Cardiac muscle cell (in vitro differentiated cells and primary cell): ENCODE measurements at places on chromosomes 3 and 15. TPM values are rescaled to one million over a fixed set of nuclear protein-coding genes. Genes with fewer than 3 reads are reported as not detected.

GRCh38 chr3:131067983-131068382 is 41.3 kb downstream of the NEK11 start:
- no peak for DNase-seq

- no peak for DNase-seq
These were observed 73.8 kb downstream of the LIPC start for GRCh38 chr15:58505581-58505980.

DNA sequence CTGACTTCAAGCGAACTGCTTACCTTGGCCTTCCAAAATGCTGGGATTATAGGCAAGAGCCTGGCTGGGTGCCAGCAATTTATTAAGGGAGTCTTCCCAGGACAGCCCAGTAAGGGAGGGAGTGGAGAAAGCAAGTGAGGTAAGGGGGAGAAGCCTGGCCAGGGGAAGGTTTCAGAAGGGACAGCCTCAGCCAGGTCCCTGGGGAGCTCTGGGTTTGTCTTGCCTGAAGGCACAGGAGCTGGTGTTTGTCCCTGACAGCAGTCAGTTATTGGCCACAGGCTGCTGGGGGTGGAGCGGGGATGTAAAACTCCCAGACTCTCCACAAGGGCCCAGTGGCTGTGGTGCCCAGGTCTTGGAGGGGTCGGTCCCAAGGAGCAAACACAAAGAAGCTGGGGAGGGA is 33.0 kb upstream of the CDCP1 start:
- DNase-seq, result no peak

DNA sequence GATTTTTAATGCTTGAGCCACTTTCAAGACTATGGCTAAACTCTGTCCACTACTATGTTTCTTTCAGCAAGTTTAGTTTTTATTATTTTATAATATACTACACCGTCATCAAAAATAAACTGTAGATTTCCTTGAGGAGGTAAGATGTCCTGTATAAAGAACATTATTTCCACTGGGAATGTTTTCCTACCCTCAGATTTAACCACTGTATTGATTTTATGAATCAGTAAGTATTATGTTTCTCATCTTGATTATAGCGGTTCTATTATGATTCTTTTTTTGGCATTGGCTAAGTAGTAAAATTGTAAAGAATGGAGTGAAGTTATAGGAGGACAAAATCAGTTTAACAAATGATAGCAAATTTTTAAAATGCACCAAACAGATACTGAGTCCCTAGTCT is 44.4 kb downstream of the ADAM10 start:
- DNase-seq, result no peak

DNA sequence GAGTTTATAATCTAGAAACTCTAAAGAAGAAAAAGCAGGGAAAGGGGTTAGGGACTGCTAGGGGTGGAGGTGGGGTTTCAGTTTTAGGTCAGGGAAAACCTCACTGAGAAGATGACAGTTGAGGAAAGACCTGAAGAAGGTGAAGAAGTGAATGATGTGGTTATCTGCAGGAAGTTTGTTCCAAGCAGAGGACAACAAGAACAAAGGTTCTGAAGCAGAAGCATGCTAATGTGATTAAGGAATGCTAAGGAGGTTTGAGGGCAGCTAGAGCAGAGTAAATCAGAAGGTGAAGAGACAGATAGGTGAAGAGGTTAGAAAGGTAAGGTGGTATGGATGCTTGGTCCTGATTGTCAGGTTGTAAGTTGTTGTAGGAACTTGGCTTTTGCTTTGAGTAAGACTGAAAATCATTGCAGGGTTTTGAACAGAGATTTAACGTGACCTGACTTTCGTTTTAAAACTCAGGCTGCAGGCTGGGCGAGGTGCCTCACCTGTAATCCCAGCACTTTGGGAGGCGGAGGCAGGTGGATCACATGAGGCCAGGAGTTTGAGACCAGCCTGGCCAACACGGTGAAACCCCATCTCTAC is 8.6 kb downstream of the OXSR1 start:
- DNase-seq, result no peak

GRCh38 chr15:42171122-42171521 is 14.7 kb upstream of the PLA2G4F start:
- no peak for DNase-seq

DNA sequence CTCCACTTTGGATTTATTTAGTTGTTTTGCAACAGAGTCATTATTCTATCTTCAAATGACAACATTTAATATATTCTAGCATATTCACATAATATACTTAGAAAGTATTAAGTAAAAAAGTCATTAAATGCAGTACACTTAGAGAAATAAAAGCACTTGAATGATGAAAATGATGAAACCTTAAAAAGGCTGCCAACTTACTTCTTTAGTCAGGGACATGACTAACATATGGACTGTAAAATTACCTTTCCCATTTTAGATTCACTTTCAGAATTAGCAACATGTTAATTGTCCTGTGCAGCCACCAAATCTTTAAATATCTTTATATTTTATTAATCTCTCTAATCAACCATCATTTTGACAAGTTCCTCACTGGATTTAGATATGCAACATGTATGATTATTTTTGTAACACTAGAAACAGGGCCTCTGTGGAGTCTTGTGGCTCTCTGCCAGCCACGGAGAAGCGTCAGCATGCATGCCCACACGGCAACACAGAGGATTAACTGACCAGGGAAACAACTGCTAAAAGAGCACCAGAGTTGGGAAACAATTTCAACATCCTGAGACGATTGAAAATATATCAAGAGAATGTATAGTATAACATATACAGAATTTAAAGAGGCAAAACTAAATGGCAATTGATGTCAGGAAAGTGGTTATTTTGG is 95.7 kb downstream of the ANO10 start:
- DNase-seq, result no peak

GRCh38 chr3:52141751-52142150 is 12.5 kb downstream of the POC1A start:
- DNase-seq, result no peak

DNA sequence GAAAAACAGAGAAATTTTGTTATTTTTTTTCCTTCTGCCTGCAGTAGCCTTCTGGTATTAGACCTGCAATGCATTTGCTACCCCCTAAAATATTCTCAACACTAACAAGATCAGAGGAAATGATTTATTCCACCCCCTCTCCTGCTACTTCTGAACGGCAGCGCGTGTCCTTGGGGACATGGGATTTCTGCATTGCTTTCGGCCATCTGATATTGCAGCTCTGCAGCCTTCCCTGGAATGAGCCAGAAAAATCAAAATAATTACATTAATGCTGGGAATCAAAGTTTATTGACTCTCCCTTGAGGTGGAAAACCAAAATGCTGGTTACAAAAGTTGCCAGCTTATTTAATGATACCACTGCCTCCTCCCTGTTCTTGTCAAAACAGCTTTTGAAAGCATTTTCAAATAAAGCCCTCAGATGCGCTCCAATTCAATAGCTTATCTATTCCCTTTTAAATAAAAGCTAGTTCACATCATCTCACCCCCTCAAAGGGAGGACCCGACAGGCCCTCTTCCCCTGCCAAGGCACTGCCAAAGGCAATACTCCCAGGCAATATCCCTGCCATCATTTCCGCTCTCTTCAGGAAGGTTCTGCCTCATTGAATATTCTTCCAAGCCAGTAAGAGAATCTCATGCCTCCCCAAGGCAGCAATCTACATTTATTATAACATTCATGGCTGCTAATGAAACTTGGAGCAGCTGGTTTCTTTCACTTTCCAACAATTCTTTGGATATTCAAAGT is 96.6 kb downstream of the FHIT start:
- no peak for DNase-seq

- DNase-seq, result no peak
These were observed 74.0 kb upstream of the TNFAIP8L3 start for GRCh38 chr15:51168700-51169099.

DNA sequence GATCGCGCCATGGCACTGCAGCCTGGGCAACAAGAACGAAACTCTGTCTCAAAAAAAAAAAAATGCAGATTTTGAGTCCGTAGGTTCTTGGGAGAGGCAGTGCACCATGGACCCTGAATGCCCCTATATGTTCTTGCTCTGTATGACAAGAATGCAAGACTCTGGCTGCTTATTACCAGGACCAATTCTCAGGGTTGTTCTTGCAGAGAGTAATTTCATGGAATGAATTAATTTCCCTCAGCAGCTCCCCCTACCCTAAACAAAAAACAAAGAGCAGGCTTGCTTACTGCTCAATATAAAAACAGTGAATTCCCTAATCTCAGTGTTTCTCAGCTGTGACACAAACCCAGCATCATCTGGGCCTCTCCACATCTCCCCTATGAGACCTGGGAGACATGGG is 20.5 kb upstream of the DYNC1LI1 start:
- DNase-seq, result no peak

GRCh38 chr3:142929109-142929508 is 34.4 kb downstream of the PAQR9 start:
- no peak for DNase-seq

- no peak for DNase-seq
These were observed 90.5 kb downstream of the MINAR1 start for GRCh38 chr15:79522656-79523055.

DNA sequence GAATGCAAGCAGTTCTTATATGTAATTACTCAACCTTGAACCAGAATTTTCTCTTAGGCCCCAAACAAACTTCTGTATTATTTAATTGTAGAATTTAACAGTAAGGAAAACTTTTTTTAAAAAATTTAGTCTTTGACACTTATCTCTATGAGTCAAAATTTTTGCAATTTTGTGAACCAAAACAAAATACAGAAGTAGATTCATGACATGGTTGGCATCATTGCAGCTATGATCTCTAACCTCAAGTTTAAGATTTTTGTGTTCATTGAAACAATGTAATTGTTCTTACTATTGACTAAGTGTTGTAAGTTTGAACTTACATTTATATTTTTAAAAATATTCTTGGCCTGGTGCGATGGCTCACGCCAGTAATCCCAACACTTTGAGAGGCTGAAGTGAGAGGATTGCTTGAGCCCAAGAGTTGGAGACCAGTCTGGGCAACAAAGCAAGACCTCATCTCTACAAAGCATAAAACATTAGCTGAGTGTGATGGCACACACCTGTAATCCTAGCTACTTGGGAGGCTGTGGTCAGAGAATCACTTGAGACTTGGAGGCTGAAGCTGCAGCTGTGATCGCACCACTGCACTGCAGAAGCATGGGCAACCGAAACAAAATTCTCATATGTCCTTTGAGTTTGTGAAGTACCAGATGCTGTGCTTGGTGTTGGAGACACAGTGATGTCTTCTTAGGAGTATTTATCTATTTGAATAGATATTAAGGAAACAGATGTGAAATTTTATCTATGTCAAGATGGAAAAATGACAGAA is 39.7 kb downstream of the STT3B start:
- no peak for DNase-seq

GRCh38 chr3:127675651-127676391 is 3.1 kb downstream of the ABTB1 start:
- DNase-seq, result no peak

DNA sequence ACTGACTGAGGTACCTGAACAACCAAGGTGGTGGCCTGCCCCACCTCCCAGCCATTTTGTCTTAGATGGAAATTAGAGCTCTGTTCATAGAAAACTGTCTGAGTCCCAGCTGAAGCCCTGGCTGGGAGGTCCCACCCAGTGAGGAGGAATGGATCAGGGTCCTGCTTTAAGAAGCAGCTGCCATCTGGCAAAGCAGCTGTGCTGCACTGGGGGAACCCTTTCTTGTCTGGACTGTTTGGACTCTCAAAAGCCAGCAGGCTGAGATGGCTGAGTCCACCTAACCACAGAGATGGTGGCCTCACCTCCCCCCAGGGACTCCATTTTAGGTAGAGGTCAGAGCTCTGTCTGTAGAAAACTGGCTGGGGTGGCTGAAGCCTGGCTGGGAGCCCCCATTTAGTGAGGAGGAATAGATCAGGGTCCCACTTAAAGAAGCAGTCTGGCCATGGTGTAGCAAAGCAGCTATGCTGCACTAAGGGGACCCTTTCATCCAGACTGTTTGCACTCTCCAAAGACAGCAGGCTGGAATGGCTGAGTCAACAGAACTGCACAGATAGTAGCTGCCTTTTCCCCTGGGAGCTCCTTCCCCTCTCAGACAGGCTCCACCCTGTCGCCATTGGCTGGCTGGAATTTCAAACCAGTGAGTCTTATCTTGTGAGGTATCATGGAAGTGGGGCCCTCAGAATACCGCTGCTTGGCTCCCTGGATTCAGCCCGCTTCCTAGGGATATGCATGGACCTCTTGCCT is 116.9 kb downstream of the EPHA6 start:
- no peak for DNase-seq

DNA sequence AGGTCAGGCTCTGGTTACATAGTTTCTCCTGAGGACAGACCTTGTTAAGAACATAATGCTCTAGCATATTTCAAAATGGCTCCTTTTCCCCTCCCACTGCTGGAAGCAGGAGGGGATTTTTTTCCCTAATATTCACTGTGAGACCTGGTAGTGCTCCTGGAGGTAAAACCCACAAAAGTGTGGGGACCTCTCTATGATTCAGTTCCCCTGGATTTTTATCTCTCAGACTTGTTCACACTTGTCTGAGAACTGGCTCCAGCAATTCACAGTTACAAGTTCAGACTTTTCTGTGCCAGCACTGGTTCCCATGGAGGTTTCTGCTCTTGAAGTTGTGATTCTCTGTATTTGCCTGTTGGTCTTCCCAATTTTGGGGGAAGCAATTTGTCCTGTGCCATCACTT is 36.3 kb upstream of the PCOLCE2 start:
- DNase-seq, result no peak

GRCh38 chr15:41116962-41117252 is 827 bp upstream of the INO80 start:
- no peak for DNase-seq

DNA sequence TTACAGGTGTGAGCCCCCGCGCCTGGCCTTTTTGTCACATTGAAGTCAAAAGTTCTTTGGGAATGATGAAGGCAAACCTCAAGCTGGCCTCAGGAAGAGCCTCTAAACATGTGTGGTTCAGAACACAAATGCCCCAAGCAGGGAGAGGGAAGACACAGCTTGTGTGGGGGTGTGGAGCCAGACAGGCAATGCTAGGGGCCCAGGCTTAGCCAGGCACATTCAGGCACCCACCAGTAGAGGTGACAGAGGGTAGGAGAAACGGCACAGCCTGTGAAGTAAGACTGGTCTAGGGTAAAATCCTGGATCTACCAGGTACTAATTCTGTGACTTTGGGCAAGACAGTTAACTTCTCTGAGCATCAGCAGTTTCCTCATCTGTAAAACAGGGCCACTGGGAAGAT is 3.5 kb downstream of the HDC start:
- DNase-seq, result no peak

UNC13C gene
- under 0.01 TPM in 1 of 2 replicates, not detected in the other for total RNA-seq

CCR9 gene
- total RNA-seq, result 0.21 and 0.27 TPM in 2 replicates

SLC15A2 gene
- total RNA-seq, result 0.28 and 2.7 TPM in 2 replicates

TJP1 gene
- 76.2 and 93.9 TPM in 2 replicates for total RNA-seq

BCHE gene
- total RNA-seq, result 6.3 and 11.1 TPM in 2 replicates

POLR2M gene
- total RNA-seq, result 222 and 225 TPM in 2 replicates

MFSD1 gene
- total RNA-seq, result 12.4 and 19.4 TPM in 2 replicates

LINGO1 gene
- 21.8 and 31.8 TPM in 2 replicates for total RNA-seq

TM4SF4 gene
- not detected in 2 replicates for total RNA-seq
